ENCODE measurements at places on chromosomes 1 and 21.

DNA sequence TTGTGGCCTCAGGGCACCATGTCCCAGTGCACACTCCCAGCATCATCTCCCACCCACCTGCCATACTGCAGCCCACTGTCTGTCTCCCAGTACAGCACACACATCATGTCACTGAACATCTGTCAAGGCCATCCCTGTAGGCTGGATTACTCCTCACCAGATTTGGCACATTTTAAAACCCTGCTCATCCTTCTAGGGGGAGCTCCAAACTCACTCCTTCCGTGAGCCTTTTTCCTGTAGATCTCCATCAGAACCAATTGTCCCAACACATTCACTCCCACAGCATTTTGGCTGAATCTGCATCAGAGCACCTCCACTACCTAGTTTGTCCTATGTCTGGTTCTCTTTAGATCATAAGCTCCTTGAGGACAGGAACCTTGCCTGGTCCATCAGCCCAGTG, 58.6 kb upstream of the GRIK3 start:
- no peak for DNase-seq

GRCh38 chr1:110424699-110425611, 17.5 kb upstream of the LAMTOR5 start:
- DNase-seq, result no peak

DNA sequence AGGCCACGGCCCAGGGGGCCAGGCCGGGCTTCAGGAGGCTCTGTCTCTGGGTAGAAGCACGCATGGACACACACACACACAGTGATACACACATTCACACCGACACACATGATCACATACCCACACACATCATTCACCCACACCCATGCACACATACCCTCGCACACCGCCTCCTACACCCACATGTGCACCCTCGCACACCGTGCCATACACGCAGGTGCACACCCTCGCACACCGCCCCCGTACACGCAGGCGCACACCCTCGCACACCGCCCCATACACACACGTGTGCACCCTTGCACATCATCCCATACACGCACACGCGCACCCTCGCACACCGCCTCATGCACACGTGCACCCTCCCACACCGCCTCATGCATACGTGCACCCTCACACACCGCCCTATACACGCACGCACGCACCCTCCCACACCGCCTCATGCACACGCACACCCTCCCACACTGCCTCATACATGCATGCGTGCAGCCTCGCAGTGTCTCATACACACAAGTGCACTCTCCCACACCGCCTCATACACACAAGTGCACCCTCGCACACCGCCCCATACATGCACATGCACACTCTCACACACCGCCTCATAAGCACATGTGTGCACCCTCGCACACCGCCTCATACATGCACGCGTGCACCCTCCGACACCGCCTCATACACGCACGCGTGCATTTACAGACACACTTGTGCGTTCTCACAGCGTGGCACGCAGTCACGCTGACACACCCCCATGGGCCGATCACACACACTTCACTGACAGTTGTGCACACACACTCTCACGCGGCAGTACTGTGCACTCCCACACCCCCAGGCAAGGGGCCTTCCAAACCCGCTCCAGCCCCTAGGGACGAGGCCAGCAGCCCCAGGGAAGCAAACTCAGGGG, 128.1 kb downstream of the SIK1 start:
- peak; percentile 31 for DNase-seq

DNA sequence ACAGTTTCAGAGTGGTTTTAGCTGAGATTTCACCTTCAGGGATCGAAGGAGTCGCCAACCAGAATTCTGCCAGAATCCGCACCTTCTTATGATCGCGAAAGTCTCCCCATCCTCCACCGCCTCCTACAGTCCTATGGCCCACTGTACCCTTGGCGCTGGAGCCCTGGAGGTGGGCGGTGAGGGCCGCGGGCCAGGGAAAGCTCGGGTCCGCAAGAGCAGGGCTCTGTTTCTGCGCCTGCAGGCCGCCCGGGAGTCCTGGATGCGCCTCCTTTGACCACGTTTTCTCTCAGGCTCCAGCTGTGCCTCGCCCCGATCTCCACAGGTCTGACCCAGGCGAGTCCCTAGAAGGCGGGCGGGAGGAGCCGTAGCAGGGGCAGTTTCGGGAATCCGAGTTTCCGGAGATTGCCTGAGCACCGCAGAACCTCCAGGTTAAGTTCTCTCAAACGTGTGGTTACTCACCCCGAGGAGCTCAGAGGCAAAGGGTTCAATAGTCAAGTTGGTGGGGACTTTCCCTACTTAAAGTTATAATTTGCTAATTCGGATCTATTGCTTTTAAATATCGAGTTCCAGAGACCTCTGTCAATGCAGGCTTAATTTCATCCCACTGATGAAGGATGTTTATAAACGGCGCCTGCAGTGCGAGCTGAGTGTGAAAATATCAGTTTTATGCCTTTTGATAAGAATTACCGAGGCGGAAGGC, 3.2 kb upstream of the LHX8 start:
- no peak for DNase-seq

- no peak for DNase-seq
Observed at GRCh38 chr1:20284625-20285024, 6.0 kb upstream of the VWA5B1 start.

- no peak for DNase-seq
Observed at GRCh38 chr1:156486421-156487344, 13.9 kb downstream of the MEF2D start.

GRCh38 chr1:18069903-18070302, 37.7 kb upstream of the IGSF21 start:
- DNase-seq, result no peak

DNA sequence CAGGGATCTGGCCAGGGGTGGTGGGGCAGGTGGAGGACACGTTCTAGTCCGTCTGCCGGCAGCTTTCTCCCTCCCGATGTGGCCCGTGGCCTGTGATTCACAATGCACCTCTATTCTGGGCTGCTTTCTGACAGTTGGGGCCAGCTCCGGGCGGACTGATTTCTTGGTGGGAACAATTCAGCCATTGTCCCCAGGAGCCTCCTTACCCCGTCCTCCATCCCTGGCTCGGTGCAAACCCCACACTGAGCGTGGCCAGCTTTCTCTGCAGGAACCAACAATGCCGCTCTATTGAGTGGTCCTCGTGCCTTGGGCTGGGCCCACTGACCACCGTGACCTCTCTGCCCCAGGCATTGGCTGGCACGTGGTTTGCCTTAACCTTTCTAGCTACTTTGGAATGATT, 29.7 kb downstream of the PADI2 start:
- no peak for DNase-seq

GRCh38 chr1:85174503-85174902, 26.3 kb downstream of the SYDE2 start:
- no peak for DNase-seq

GRCh38 chr1:108089477-108089876, 110.7 kb downstream of the SLC25A24 start:
- DNase-seq, result no peak

- DNase-seq, result no peak
Observed at GRCh38 chr1:31510304-31510703, 66.0 kb upstream of the TINAGL1 start.

DNA sequence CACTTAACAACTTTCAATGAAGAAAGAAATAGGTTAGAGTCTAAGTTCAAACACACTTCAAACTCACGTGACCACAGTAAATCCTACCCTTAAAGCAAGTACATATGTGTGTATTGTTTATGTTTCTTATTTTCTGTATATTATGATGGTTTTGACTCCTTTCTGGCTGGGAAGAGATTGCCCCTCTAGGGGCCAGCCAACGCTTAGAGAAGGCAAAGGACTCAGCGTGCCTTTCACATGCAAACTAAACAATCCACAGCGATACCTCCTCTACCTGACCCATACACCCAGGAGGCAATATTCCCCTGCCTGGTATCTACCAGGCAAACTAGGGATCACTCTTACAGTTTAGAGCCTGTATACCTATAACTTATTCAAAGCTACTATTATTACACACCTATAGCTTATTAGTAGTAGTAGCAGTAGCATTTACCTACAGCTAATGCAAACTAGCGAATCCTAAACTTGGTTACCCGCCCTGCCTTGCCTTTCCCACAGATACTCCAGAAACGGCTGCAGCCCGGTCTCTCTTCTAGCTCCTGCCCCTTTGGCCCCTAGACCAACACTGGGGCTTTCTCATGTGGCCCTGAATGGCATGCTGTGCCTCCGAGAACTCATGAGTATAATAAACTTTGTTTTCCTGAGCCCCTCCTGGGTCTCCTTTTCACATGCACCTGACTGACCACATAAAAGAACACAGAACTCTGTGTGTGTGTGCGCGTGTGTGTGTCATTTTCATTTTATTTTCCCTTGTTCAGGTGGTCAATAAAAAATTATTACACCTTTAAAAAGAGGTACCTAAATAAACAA, 14.0 kb downstream of the NRIP1 start:
- no peak for DNase-seq

- no peak for DNase-seq
Observed at GRCh38 chr1:244645890-244646289, 7.0 kb upstream of the DESI2 start.

DNA sequence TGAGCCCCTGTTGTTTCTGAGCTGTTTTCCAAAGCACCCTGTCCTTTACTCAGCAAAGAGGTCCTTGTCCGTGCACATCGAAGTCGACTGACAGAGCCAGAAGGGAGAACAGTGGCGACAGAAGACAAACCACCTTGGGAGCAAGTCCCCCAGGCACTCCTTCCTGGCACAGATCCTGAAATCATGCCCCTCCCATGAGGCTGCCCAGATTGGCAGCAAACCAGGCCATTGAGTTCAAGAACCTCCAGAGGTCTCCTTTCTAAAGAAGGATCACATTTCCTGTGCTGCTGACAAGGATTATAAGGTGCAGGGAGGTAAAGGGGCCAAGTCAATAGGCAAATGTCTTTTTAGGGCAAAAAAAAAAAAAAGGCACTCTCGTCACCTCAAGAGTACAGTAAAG, 84.7 kb upstream of the HIVEP3 start:
- peak; percentile 67 for DNase-seq

DNA sequence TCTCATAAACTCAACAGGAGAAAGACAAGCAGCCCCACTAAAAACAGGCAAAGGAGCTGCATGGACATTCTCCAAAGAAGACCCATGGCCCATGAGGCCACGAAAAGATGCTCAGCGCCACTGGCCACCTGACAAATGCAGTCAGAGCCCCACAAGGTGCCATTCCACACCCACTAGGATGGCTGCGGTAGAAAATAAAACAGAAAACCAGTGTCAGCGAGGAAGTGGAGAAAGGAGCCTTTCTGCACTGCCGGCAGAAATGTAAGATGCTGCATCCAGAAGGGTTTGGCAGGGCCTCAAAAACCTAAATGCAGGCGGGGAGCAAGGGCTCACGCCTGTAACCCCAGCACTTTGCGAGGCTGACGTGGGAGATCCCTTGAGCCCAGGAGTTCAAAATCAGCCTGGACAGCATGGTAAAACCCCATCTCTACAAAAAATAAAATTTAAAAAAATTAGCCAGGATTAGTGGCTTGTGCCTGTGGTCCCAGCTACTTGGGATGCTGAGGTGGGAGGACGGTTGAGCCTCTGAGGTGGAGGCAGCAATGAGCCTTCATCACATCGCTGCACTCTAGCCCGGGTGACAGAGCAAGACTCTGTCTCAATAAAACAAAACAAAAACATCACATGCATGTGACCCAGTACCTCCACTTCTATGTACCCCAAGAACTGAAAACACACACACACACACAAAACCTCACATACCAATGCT, 4.2 kb downstream of the WNT9A start:
- peak; percentile 13 for DNase-seq

DNA sequence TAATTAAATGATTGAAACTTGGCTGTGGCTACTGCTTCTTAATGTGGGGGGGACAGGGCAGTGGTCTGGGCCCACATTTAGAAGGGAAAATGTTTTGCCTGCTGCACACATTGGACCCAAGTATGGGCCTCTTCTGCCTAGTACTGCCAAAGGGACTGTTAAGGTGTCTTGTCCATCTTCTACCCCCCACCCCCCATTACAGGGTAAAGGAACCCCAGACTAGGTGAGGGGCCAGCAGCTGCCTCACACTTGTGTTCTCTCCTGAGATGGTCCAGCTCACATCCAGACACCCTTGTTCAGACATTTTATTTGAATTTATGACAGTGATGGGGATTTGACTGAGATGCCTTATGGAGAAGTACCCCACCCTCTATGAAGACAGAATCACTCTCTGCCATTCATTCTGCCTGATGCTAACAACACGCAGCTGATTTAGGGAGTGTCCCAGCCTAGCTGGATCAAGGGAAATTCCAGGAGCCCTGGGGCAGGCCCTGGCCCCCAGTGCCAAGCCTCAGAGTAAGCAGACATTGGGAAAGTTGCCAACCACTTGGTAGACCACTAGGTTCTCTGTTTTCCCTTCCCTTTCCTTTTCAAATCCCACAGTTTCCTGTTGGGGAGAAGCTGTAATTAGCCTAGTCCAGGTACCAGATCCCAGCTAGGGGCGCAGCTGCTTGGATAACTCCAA, 42.1 kb downstream of the YARS1 start:
- no peak for DNase-seq

Measured in upper lobe of right lung (tissue), 1 donor.